IPS DF 19.7 (cell line): ENCODE measurements at places on chromosomes 12 and 14.
A peak's percentile ranks its signal among the peaks of the same experiment; 100 is the strongest.

DNA sequence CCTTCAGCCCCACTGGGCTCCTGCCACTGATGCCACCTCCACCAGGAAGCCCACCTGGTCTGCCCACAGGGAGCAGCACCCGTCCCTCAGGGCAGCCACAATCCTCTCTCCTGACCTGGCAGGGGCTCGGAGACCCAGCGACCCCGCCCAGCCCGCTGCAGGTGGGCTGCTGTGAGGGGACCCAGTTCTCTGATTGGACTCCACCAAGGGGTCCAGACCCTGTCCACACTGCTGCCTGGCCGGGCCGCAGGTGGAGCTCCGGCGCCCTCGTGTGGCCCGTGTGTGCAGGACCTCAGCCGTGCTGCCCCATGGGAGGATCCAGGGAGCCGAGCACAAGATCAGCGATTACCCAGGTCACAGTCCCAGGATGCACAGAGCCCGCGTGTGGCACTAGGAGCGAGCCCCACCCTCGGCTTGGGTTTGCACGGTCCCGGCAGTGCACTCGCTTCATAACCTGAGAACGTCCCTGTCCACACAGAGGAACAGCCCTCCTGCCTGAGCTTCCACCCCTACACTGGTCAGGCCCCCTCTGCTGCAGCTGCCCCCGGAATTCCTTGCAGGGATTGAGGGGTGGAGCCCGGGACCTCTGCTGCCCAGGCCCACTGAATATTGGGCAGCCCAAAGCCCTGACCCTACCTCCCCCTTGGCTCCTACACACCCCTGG lies 35.4 kb upstream of the TMEM179 start:
- DNase-seq: peak; percentile 25

DNA sequence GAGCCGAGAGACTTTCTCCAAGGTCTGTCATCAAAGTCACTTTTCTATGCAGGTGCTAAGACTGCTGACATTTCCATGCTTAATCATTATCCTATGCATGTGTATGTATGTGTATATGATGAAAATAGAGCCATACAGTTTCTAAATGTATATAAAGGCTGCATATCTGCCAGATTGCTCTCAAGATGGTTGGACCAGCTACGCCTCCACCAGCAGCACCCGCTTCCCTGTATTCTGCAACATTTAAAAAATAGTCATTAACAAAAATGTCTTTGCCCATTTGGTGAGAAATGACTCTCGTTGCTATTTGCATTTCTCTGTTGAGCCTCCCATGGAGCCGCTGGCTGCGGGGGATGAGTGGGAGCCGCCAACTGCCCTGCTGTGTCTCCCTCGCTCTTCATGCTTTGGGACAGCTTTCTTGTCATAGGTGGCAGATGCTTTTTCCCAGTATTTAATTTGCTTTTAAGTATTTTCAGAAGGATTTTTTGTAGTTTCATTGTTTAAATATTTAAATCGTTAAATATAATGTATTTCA lies 54.7 kb downstream of the DYNC1H1 start:
- no peak for DNase-seq

DNA sequence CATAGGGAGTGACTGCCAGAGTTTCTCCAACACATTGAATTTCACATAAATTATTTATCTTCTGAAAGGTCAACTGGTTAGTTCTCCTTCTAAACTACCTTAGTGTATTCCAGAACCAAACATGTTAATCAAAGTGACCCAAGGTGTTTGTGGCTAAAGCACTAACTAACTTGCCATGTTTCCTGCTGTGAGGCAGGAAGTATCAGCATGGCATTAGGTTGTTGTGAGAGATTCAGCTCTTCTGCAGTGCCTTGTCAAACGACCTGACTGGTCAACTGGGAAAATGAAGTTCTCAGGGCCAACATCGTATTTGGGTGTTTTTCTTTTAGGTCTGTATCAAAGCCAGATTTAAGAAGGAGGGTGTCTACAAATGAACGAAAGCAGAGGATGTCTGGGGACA lies 448.1 kb downstream of the APAF1 start:
- peak; percentile 17 for DNase-seq

GRCh38 chr14:96735526-96735925 lies 61.7 kb upstream of the VRK1 start:
- no peak for DNase-seq

- DNase-seq: no peak
Measured at GRCh38 chr12:26919216-26919555, 18.6 kb downstream of the INTS13 start.

DNA sequence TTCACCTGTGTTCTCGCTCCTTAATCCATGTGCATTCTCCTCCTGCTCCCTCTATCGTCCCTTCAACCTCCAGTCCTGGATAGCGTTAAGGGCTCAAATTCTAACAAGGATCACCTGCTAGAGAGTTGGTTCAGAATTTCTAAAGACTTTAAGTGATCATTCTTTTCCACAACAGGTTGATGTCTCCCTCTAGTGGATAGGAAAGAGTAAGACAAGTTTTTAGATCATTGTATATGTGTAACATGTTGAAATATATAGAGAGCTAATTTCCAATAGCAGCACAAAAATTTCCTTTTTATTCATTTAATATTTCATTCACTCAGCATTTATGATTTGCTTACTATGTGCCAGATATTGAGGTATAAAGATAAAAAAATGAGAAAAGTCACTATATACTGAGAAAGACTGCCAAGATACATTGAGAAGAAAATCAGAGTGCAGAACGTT lies 9.3 kb upstream of the ESR2 start:
- peak; percentile 65 for DNase-seq

DNA sequence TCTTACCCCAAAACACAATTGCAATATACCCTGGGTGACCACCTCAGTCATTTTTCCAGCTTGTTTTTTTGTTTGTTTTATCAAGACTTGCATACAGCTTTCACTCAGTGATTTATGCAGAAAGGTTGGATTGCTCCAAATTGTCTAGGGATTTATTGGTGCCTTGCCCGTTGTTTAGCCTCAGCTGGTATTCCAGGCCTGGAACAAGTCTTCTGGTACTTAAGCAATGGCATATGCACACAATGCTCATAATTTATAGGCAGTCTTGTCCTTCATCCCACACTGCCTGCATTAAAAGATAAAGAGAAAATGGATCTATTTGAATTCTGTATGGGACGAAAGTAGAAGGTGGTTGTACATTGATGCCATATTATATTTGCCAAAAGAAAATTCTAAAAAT lies 392.5 kb downstream of the ADAMTS20 start:
- DNase-seq: no peak

GRCh38 chr12:67797185-67797741 lies 148.7 kb downstream of the DYRK2 start:
- DNase-seq: no peak

DNA sequence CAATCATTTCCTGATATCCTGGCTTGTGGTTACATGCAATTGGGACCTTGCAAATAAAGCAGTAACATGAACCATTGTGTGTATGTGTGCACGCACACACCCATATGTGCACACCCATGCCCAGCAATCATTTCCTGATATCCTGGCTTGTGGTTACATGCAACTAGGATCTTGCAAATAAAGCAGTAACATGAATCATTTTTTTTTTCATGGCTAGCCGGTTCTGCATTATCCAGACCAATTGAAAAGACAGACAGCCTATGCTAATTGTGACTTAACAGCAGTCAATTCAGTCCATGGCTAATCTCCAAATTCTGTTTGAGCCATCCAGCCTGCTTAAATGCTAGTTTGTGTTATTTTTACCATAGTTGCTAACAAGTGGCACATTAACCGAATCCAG lies 134.3 kb downstream of the TTC7B start:
- no peak for DNase-seq

DNA sequence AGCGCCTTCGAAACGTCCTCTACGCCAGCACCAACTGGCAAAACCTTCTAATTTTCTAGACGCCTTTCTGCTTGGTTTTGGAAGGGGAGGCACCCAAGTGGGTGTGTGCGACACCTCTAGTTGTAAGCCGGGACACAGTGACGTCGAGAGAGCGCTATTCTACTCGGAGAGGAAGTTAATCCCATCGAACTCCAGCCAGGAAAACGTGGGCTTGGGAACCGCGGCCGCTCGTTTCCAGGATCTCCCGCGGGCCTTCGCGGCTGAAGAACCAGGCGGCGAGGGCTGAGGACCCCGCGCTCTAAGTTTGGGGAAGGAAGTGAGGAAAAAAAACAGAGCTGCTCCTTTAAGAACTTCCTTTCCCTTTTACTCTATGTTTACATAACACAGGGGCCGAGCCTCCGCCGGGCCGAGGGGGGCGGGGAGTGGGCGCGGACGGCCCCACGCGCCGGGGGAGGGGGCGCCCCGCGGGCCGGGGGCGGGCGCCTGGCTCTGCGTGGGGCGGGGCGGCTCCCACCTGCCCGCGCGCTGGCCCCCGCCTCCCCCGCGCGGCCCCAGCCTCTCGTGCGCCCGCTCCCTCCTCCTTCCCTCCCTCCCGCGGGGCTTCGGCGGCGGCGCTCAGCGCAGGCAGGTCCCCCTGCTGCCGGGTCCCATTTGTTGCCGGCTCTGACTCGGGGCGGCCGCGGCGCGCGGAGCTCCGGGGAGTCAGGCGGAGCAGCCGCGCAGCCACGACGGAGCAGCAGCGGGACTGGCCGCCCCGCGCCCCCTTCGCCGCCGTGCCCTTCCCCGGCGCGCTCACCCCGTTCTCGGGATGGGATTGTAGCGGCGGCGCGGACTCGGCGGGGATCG lies at the start of gene PELI2:
PELI2 (plus strand) TSS at position 647 of the 846 bp plus-strand sequence. CDS start 250 bp downstream, outside the sequence.
- no peak for DNase-seq

GRCh38 chr12:13258197-13258596 lies 61.7 kb downstream of the EMP1 start:
- no peak for DNase-seq

- no peak for DNase-seq
Measured at GRCh38 chr12:89231686-89232085, 120.6 kb downstream of the DUSP6 start.
